ENCODE measurements at places on chromosomes 11 and 22.

- DNase-seq: no peak
These were observed 1475.2 kb downstream of the TBC1D22A start for GRCh38 chr22:48237466-48238283.

DNA sequence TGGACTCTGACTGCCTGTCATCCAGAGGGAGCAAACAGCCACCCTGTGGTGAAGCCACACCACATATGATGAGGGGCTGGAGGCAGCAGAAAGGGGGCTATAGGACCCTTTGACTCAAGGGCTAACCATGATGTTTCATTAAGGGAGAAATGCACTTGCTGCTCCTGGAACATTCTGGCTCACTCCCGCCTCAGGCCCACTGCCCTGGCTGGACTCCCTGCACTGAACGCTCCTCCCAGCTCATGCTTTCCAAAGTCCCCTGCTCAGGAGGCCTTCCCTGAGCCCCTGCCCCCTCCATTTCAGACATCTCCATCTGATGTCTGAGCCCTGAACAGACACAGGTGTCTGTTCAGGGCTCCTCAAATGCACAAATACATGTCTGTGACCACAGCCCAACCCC is 69.1 kb downstream of the CDKN1C start:
- no peak for DNase-seq

GRCh38 chr11:118882491-118882890 is 1.2 kb upstream of the CXCR5 start:
- DNase-seq: no peak

- DNase-seq: peak; percentile 14
These were observed 283.0 kb downstream of the DDX10 start for GRCh38 chr11:108947654-108948570.

DNA sequence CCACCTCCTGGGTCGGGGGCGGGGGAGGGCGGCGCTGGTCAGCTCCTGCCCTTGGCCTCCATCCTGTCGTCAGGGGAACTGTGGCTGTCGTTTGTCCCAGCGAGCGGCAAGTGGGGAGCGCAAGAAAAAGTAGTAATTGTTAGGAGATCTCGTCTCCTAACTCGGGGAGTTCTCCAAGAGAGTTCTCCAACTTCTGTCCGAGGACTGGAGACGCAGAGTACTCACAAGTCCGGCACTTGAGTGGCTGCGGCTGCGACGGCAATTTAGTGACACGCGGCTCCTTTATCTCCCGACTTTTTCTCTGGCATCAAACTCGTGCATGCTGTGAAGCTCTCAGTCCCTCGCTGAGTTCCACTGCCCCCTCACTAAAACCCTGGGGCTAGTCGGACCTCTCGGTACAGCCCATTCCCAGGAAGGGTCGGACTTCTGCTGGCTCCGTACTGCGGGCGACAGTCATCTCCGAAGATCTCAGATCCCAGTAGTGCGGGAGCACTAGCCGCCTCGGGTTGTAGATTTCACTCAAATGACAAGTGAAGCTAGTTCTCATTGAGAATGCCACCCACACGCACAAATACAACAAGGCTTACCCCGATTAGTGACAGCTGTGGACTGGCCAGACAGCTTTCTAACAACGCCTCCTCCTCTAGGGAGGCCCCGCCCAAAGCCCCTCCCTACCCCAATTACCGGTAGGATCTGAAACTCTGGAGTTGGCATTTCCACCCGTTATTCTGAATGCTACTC is at the start of gene PGR:
Gene PGR, minus strand, starts transcription at position 611 of the 741 bp plus-strand sequence. CDS start 743 bp downstream, outside the sequence.
- DNase-seq: peak; percentile 17

All from COLO829 (cell line).